ENCODE measurements at places on chromosomes 3 and 15. TPM values are rescaled to one million over a fixed set of nuclear protein-coding genes. Genes with fewer than 3 reads are reported as not detected.

Gene KBTBD13
- 0.04 TPM for polyA plus RNA-seq

GRCh38 chr3:154338570-154338969 is 14.3 kb upstream of the DHX36 start:
- DNase-seq, result no peak

DNA sequence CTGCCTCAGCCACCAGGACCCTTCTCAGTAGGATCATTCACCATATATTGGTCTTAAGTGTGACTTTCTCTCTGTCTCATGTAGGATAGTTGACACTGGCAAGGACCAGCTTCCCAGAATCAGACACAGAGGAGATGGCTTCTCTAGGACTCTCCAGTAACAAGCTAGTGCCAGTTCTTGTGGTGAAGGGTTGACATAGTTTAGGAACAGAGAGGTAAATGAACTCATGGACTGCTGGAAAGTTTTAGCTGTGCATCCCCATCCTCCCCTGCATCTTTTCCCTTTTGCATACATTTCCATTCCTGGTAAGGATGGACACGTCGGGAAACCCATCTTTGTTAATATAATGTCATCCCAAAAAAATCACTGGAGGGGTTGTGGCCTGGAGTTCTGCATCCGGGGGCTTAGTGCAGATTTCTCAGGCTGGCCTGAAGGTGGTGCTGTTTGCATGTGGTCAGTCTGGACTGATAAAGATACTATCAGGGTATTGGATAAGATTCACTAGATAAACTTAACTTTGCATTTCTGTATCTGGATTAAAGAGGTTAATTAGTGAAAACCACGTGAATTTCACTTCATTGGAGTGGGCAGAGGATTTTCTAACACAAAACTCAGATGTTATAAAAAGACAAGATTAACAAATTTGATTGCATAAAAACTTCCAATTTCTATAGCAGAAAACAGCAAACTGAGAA is 110.8 kb downstream of the TBC1D2B start:
- DNase-seq, result no peak

GRCh38 chr15:88144921-88145653 is 111.5 kb downstream of the NTRK3 start:
- DNase-seq, result no peak

GRCh38 chr3:155387571-155387970 is 94.1 kb upstream of the STRIT1 start:
- DNase-seq, result no peak
